Activated CD4-positive, alpha-beta memory T cell treated with anti-CD3 and anti-CD28 coated beads for 36 hours (primary cell): ENCODE measurements at places on chromosomes 1 and 21. TPM values are rescaled to one million over a fixed set of nuclear protein-coding genes. Genes with fewer than 3 reads are reported as not detected.
A peak's percentile ranks its signal among the peaks of the same experiment; 100 is the strongest.

DNA sequence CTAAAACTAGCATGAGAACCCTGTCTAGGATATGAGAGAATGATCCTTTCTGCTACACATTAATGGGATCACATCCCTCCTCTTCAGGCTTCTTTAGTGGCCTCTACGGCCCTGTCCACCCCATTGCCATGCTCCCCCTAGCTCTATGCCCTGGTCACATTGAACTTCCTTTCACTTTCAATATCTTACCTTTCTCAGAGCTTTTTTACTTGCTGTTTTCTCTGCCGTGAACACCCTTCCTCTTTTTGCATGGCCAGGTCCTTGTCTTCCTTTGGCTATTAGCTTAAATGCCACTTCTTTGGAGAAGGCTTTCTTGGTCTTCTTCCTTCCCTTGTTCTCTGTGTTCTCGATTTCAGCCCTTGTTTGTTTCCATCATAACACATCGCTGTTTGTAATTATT lies 97.4 kb downstream of the GIPC2 start:
- H3K27me3 ChIP-seq, result no peaks in the 10 kb centered on the region
- DNase-seq, result no peak
- H3K27ac ChIP-seq, result peak overlapping the region; percentile 4
- peak overlapping the region; percentile 62 for H3K4me3 ChIP-seq
- no peaks in the 10 kb centered on the region for H3K36me3 ChIP-seq

Gene TRPM2
- total RNA-seq, result 1.9 TPM

DNA sequence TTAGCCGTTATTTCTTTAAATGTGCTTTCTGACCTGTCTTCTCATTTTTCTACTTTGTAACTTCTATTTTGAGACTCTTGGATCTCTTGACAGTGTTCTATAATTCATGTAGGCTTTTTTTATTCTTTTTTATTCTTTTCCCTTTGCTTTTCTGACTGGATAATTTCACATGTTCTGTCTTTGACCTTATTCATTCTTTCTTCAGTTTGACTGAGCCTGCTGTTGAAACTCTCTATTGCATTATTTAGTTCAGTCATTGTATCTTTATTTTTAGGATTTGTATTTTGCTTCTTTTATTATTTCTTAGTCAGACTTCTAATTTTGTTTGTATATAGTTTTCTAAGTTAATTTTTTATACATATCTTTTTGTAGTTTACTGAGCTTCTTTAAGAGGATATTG lies 66.1 kb downstream of the DNAH14 start:
- no peak for DNase-seq
- no peaks in the 10 kb centered on the region for H3K4me1 ChIP-seq
- no peak overlapping the region for H3K27ac ChIP-seq

DNA sequence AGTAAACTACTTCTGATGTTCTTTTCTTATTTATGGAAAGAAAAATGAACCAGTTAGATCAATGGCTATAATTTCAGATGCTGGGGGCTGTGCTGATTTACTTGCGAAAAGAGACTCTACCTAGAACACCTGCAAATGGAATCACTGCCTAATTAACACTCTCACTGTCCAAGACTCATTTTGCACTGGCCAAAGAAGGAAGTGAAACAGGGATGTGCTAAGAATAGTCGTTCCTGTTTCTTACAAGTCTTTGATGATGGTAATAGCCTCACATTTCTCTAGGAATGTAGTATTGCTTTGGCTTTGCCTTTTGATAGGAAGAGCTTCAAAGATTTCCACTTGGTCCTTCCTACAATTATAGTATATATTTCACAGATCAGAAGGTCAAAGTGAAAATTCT lies 12.7 kb upstream of the TSNAX start:
- H3K4me1 ChIP-seq, result peaks cover 6% of the 10 kb centered on the region
- H3K27me3 ChIP-seq, result peaks cover 8% of the 10 kb centered on the region
- H3K27ac ChIP-seq, result no peak overlapping the region
- no peak overlapping the region for H3K4me3 ChIP-seq
- no peaks in the 10 kb centered on the region for H3K36me3 ChIP-seq

GRCh38 chr1:153614906-153615305 lies 1.2 kb downstream of the S100A14 start:
- no peaks in the 10 kb centered on the region for H3K4me1 ChIP-seq
- no peak for DNase-seq

DNA sequence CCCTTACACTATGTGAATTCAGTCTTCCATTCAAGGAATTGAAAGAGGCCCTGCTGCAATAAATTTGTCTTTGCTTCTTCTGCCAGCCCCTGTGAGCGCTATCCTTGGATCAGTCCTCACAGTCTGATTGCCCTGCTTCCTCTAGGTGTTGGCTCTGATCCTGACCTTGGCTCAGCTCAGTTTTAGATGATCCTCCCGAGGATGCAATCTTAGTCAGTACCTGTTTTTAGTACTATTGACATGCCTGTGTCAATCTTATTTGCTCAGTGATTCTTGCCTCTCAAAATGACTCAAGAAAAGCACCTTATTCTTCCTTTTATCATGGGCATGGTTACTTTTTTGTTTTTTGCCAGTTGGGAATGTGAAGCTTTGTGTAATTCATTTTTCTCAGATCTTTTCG lies 101.4 kb upstream of the KCNK1 start:
- peaks cover 14% of the 10 kb centered on the region for H3K4me1 ChIP-seq
- peak overlapping the region; percentile 29 for H3K27ac ChIP-seq
- no peak overlapping the region for H3K4me3 ChIP-seq

Gene PPFIA4
- total RNA-seq, result 21.4 TPM

Gene ALX3
- total RNA-seq, result not detected

Gene VHLL
- total RNA-seq, result not detected

Gene GUCA2B
- not detected for total RNA-seq

Gene GBP2
- 403 TPM for total RNA-seq

DNA sequence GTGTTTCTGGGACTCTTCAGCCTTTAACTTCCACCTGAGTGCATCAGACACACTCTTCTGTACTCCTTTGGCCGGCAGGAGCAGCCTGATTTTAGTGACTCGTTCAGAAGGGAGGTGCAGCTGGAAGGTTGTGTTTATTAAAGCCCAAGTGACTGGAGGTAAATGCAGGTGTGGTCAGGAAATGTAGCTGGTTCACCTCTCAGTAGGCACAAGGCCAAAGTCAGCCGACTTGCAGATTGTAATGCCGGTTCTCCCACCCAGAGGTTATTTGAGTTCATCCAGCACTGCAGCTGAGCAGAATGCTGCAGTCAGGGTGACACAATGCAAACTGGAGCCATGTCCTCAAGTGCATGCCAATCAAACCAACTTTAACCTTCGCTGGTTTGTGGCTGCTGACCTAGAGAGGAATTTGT lies 91.5 kb downstream of the SPATA46 start:
- H3K4me1 ChIP-seq, result no peaks in the 10 kb centered on the region
- no peak overlapping the region for H3K27ac ChIP-seq
- no peak for DNase-seq
- H3K4me3 ChIP-seq, result no peak overlapping the region

DNA sequence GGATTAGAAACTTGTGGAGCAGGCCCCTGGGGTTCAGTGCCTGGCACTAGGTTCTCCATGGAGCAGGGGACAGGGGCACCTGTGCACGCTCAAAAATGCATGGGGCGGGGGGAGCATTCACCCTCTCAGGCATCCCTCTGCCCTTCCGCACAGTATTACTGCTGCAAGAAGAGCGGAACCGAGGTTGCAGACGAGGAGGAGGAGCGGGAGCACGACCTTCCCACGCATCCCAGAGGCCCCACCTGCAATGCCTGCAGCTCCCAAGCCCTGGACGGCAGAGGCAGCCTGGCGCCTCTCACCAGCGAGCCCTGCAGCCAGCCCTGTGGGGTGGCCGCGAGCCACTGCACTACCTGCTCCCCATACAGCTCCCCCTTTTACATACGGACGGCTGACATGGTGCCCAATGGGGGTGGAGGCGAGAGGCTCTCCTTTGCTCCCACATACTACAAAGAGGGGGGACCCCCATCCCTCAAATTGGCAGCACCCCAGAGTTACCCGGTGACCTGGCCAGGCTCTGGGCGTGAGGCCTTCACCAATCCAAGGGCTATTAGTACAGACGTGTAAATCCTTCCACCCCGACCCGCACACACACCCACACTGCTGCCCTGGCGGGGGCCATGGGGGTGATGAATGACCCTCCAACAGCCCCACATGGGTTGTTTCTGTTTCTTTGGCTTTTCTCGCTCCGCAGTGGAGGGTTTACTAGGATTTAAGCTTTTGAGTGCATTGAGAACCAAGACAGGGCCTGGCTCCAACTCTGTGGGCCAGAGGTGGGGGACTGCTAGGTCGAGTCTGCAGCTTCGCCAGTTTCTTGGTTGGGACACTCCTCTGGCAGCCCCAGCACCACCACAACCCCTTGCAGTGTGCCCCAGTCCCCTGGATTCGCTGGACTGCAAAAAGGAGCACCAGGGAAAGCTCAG lies 63.7 kb downstream of the TOR1AIP2 start:
- H3K36me3 ChIP-seq, result no peaks in the 10 kb centered on the region
- H3K4me3 ChIP-seq, result peak overlapping the region; percentile 81

GRCh38 chr1:25556791-25557476 lies 13.5 kb downstream of the LDLRAP1 start:
- peaks cover 91% of the 10 kb centered on the region for H3K4me1 ChIP-seq
- DNase-seq, result peak; percentile 64
- H3K27me3 ChIP-seq, result no peaks in the 10 kb centered on the region

- no peak for DNase-seq
- H3K27ac ChIP-seq, result no peak overlapping the region
- H3K36me3 ChIP-seq, result no peaks in the 10 kb centered on the region
- no peak overlapping the region for H3K4me3 ChIP-seq
Observed at GRCh38 chr1:117576236-117576635, 29.6 kb upstream of the TENT5C start.

DNA sequence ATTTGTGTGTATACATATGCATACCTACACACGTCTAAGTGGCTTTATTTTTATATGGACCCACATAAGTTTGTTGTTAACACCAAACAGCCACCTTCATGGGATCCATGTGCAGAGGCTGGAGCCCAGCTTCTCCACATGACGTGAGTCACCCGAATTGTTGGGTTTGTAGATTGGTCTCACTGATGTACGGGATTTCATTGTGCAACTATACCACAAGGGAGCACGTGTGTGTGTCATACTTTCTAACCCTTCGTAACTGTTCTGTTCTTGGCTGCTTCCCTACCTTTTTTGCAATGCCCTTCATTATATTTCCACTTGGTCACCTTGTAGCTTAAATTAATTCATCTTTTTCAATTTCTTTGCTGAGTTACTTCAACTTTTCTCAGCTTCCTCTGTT lies 21.0 kb downstream of the SPRTN start:
- H3K36me3 ChIP-seq, result peaks cover 5% of the 10 kb centered on the region
- peaks cover 4% of the 10 kb centered on the region for H3K4me1 ChIP-seq
- DNase-seq, result no peak
- no peak overlapping the region for H3K4me3 ChIP-seq
- no peak overlapping the region for H3K27ac ChIP-seq

Gene KIRREL1
- not detected for total RNA-seq

DNA sequence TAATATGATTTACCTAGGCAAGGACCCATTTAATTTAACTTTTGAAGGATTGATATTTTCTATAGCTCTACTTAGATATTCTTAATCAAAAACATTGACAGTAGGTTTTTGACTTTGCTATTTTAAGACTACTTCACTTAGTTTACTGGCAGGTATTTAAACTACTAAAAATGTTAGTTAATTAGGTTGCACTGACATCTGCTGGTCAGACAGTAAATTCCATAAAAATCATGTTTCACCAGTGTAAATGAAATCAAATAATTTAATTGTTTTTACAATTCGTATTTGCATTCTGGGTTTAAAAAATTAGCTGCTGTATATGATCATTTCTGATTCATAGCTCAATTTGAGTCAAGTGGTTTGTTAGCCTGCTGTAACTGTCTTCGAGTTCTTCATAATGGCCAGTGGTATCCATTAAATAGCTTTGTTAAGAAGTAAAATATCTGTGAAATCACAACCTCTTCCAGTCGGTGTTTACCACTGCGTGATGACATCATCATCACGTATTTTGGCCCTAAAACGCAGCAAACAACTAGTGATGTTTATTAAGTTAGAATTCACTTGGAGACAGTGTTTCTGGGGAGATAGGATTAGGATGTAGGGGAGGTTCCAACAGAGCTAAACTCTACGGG lies 26.2 kb downstream of the EXTL2 start:
- no peak overlapping the region for H3K4me3 ChIP-seq
- no peaks in the 10 kb centered on the region for H3K4me1 ChIP-seq
- no peak overlapping the region for H3K27ac ChIP-seq
- DNase-seq, result no peak
- H3K27me3 ChIP-seq, result no peaks in the 10 kb centered on the region
- H3K36me3 ChIP-seq, result no peaks in the 10 kb centered on the region

DNA sequence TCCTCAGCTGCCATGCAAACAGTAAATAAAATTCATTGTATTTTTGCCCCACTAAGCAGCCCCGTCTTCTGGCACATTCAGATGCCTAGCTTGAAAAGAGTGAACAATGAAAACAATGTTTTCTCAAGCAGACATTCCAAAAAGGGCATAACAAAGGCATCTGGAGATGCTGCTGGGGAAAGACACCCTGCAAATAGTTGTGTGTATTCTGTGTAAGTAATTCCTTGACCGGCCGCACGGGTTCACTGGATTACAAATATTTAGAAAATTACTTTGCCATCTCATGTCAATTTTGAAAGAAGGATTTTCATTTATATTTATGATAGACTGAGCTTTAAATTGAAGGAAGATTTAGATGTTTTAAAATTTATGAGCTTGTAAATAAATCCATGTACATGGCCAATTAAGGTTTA lies 142.2 kb downstream of the SLC45A1 start:
- H3K27me3 ChIP-seq, result no peaks in the 10 kb centered on the region
- H3K36me3 ChIP-seq, result peaks cover 5% of the 10 kb centered on the region
- DNase-seq, result no peak
- no peak overlapping the region for H3K27ac ChIP-seq

DNA sequence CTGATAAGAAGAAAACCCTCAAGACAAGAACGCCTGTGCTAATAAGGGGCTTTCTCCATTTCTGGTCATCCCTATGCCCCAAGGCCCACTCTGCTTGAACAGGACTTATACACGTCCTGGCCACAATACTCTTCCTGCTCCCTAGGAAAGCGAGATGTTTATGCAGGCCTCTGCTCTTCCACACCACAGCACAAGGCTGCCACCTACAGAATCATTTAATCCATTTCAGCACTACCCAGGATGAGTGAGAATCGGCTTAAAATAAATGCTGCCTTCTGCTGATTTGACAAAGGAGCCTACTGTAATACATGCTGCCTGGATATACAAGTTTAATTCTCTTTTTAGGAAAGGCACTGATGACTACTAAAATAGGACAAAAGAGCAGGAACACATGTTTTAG lies 29.4 kb downstream of the FRRS1 start:
- DNase-seq, result no peak
- H3K27me3 ChIP-seq, result no peaks in the 10 kb centered on the region
- no peak overlapping the region for H3K27ac ChIP-seq
- H3K4me1 ChIP-seq, result no peaks in the 10 kb centered on the region
- no peaks in the 10 kb centered on the region for H3K36me3 ChIP-seq

- DNase-seq, result no peak
- H3K4me1 ChIP-seq, result peaks cover 28% of the 10 kb centered on the region
- H3K36me3 ChIP-seq, result peaks cover 14% of the 10 kb centered on the region
- H3K4me3 ChIP-seq, result peak overlapping the region; percentile 98
- H3K27ac ChIP-seq, result peak overlapping the region; percentile 84
Observed at GRCh38 chr1:36397083-36397377, 678 bp downstream of the LSM10 start.
